Memory B cell (primary cell): ENCODE measurements at places on chromosomes 2 and 18.

DNA sequence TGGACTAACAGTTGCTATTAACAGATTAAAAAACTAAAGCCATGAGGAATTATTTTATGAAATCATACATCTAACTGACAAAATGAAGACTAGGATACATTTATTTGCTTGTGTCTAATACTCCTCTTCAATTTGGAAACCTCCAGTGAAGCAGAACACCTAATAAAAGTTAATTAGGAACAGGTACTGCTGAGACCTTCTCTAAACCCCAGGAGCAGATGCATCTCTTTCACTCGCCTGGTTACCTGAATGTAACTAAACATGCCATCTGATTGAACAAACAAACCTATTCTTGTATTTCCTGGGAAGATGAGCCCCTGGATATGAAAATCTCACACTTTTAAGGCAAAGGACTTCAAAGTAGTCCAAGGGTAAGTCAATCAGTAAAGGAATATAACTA, 898.2 kb downstream of the NRXN1 start:
- DNase-seq = no peak
- H3K4me1 ChIP-seq = no peaks in the 10 kb centered on the region
- H3K27ac ChIP-seq = no peak overlapping the region
- H3K36me3 ChIP-seq = no peaks in the 10 kb centered on the region

GRCh38 chr2:21794611-21795010, 670.8 kb downstream of the TDRD15 start:
- H3K36me3 ChIP-seq = no peaks in the 10 kb centered on the region
- no peak for DNase-seq
- H3K4me1 ChIP-seq = no peaks in the 10 kb centered on the region
- H3K4me3 ChIP-seq = no peak overlapping the region
- no peak overlapping the region for H3K27ac ChIP-seq
- H3K27me3 ChIP-seq = no peaks in the 10 kb centered on the region

DNA sequence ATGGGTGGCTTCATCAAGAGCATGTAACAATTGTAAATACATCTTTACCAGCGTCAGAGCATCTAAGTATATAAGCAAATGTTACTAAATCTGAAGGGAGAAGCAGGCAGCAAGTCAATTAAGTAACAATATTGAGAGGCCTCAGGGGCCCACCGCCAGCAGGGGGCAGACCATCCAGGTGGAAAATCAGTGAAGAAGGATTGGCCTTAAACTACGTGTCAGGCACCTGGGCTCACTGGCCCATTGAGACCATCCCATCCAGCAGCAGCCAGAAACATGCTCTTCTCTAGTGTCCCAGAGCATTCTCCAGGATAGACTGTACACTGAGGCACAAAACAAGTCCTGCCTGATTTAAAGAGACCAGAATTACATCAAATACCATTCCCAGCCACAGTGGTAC, 96.2 kb upstream of the SNTG2 start:
- no peaks in the 10 kb centered on the region for H3K4me1 ChIP-seq
- no peak overlapping the region for H3K4me3 ChIP-seq
- H3K27me3 ChIP-seq = peaks cover 5% of the 10 kb centered on the region
- no peak for DNase-seq
- H3K27ac ChIP-seq = no peak overlapping the region

- no peak for DNase-seq
- H3K27ac ChIP-seq = peak overlapping the region; percentile 4
- no peaks in the 10 kb centered on the region for H3K4me1 ChIP-seq
- H3K36me3 ChIP-seq = peaks cover 50% of the 10 kb centered on the region
- no peaks in the 10 kb centered on the region for H3K27me3 ChIP-seq
- no peak overlapping the region for H3K4me3 ChIP-seq
These were observed 18.1 kb upstream of the SLC4A5 start for GRCh38 chr2:74361327-74361726.

- DNase-seq = no peak
- H3K4me1 ChIP-seq = no peaks in the 10 kb centered on the region
- H3K27ac ChIP-seq = no peak overlapping the region
- no peak overlapping the region for H3K4me3 ChIP-seq
These were observed 351.3 kb downstream of the GPD2 start for GRCh38 chr2:156787517-156787916.

DNA sequence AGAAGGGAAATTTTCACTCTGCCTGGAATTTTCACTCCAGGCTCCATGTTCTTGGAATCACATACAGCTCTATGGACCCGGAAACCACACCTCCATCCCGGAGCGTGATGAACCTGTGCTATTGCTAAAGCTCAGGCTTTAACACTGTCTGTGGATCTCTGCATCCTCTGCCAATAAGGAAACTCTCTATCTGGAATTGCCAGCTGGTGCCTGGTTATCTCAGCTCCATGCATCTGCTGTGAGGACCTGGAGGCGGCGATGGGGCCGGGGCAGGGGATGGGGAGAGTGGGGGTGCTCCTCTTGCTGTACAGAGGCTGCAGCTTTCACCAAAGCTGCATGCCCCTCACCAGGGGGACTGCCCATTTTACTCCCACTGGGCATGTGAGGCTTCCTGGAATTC, 754.0 kb upstream of the SOX11 start:
- H3K27ac ChIP-seq = no peak overlapping the region
- H3K36me3 ChIP-seq = no peaks in the 10 kb centered on the region

DNA sequence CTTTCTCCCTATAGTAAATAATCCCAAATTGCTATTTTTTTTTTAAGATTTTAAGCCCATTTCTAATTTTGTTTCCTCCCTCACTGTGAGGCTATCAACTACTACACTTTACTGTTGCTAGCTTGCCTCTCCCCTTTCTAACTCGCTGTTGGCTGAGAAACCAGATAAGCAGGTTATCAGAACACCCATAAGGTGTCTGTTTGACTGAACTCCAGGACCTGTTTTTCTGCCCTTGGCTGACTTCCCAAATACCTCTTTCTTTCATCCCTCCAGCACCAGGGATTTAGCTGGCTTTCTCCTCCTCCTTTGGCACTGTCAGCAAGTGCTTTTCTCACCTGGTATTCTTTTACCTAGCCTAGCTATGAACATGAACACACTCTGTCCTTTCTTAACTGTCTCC, 11.1 kb downstream of the TRAK2 start:
- no peaks in the 10 kb centered on the region for H3K27me3 ChIP-seq
- DNase-seq = no peak
- H3K27ac ChIP-seq = peak overlapping the region; percentile 33
- H3K4me3 ChIP-seq = no peak overlapping the region
- peaks cover 13% of the 10 kb centered on the region for H3K4me1 ChIP-seq
- peaks cover 4% of the 10 kb centered on the region for H3K36me3 ChIP-seq

DNA sequence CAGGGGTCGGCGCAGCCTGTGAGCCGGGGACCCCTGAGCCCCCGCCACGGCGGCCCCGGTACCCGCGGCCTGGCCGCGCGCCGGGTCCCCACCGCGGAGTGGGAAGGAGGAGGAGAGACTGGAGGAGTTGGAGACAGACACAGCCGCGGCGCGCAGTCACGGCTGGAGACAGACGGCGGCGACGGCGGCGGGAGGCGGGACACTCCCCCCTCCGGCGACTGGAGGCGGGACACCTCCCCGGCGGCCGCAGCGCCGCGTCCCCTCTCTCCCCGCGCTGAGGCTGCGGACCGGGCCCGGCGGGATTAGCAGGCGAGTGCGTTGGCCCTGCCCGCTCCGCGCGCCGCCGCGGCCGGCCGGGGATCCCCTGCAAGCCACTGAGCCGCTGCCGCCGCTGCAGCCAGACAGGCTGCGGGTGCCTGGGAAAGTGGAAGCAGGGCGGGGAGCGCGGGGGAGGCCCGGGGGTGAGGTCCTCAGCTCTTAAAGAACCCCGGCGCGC, 1.0 kb upstream of the LDLRAD4 start:
- H3K36me3 ChIP-seq = no peaks in the 10 kb centered on the region
- no peak overlapping the region for H3K27ac ChIP-seq
- DNase-seq = peak; percentile 34
- peak overlapping the region; percentile 34 for H3K4me3 ChIP-seq
- peaks cover 28% of the 10 kb centered on the region for H3K27me3 ChIP-seq

DNA sequence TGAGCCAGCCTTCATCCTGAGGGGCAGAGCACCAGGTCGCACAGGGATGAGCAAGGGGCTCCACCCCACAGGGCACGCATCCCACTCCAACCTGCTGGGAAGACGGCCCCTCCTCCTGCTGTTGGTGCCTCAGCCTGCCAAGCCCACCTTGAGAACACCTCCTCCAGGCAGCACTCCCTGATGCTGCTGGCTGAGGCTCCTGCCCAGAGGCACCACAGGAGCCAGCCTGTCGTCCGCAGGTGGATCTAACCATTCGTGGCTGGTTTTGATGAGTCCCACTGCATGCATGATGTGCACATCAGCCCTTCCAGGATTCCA, 58.4 kb downstream of the BIN1 start:
- no peaks in the 10 kb centered on the region for H3K27me3 ChIP-seq
- no peak for DNase-seq
- no peak overlapping the region for H3K4me3 ChIP-seq
- H3K4me1 ChIP-seq = peaks cover 9% of the 10 kb centered on the region

DNA sequence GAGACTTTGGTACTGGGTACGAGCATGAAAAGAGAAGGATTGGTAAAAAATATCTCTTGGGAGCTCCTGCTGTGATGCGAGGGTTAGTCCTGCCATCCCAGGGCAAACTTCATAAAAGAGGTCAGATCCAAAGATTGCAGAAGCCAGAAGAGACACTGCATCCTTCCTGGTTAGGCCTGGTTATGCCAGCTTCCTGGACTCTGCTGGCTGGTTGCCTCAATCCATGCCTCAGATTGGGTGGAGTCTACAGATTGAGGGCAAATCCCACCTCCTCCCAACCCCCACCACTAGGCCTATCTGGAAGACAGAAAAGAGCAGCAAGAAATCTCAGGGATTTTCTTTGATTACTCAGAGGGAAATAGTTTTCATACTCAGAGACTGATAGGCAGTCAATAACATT, 5.3 kb upstream of the ACADL start:
- H3K4me1 ChIP-seq = no peaks in the 10 kb centered on the region
- peaks cover 4% of the 10 kb centered on the region for H3K27me3 ChIP-seq
- no peak for DNase-seq
- H3K36me3 ChIP-seq = no peaks in the 10 kb centered on the region

DNA sequence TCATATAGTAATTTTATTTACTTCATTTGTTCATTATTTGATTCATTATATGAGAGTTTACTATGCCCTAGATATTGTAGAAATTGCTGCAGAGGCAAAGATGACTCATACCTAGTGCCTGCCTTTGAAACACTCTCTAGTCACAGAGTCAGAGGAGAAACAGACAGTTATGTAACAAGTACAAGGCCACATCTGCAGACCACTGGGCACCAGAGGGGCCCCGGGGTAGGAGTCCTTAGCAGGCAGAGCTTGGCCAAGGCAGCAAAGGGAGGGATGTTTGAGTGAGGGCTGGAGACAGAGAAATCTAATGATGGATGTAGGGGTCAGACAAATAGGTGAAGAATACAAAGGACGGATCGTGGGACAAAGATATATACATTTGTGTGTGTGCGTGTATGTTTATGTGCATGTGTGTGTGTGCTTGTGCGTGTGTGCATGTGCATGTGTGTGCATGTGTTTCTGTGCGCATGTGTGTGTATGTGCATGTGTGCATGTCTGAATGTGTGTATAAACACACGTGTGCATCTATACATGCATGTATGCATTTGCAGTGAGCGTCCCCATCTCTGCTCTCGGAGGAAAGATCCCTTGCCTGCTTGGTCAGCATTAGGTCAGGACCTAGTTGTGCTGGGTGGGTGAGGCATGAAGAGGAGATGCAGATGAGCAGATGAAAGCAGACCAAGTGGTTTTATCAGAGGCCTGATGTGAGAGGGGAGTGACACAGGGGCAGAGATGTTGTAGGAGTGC, 170.6 kb upstream of the MYT1L start:
- DNase-seq = no peak
- H3K4me3 ChIP-seq = no peak overlapping the region

- no peaks in the 10 kb centered on the region for H3K4me1 ChIP-seq
- no peak overlapping the region for H3K27ac ChIP-seq
- DNase-seq = no peak
- peaks cover 11% of the 10 kb centered on the region for H3K27me3 ChIP-seq
- no peak overlapping the region for H3K4me3 ChIP-seq
These were observed 312.2 kb downstream of the LRATD1 start for GRCh38 chr2:14944562-14945346.

DNA sequence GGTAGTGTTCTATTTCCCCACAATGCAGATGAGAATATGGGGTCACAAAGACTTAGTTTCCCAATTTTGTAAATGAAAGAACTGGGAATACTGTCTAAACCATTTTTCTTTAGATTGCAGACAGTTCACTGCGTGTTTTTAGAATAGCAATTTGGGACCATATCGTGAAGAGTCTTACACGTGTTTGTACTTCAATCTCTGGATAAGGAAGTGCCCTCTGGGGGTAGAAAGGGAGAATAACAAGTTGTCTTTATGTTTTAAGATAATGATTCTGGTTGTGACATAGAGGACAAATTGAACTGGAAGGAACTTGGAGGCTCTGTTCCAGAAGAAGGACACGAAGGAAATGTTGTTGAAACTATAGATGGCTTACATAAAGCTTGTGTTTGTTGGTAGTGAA, 457.7 kb downstream of the CBLN2 start:
- DNase-seq = no peak
- H3K27me3 ChIP-seq = no peaks in the 10 kb centered on the region

GRCh38 chr18:62784966-62785413, 69.6 kb downstream of the PHLPP1 start:
- no peaks in the 10 kb centered on the region for H3K36me3 ChIP-seq
- no peaks in the 10 kb centered on the region for H3K27me3 ChIP-seq
- no peak overlapping the region for H3K4me3 ChIP-seq
- peaks cover 22% of the 10 kb centered on the region for H3K4me1 ChIP-seq
- no peak for DNase-seq
- H3K27ac ChIP-seq = no peak overlapping the region

- no peaks in the 10 kb centered on the region for H3K4me1 ChIP-seq
- no peak for DNase-seq
- no peaks in the 10 kb centered on the region for H3K36me3 ChIP-seq
- no peak overlapping the region for H3K27ac ChIP-seq
These were observed 688.8 kb upstream of the PIK3C3 start for GRCh38 chr18:41266204-41266603.

GRCh38 chr18:75875559-75875958, 448.1 kb upstream of the SMIM21 start:
- H3K4me1 ChIP-seq = no peaks in the 10 kb centered on the region
- no peak overlapping the region for H3K27ac ChIP-seq
- no peaks in the 10 kb centered on the region for H3K27me3 ChIP-seq
- no peaks in the 10 kb centered on the region for H3K36me3 ChIP-seq
- H3K4me3 ChIP-seq = no peak overlapping the region

GRCh38 chr2:234288974-234289455, 207.9 kb downstream of the ARL4C start:
- peaks cover 36% of the 10 kb centered on the region for H3K4me1 ChIP-seq
- peak; percentile 60 for DNase-seq
- no peak overlapping the region for H3K4me3 ChIP-seq

GRCh38 chr2:60560734-60561644, 7.5 kb upstream of the BCL11A start:
- H3K4me3 ChIP-seq = no peak overlapping the region
- no peaks in the 10 kb centered on the region for H3K27me3 ChIP-seq
- no peak overlapping the region for H3K27ac ChIP-seq
- peaks cover 12% of the 10 kb centered on the region for H3K4me1 ChIP-seq

GRCh38 chr2:18548621-18549020, 11.8 kb downstream of the RDH14 start:
- H3K4me1 ChIP-seq = peaks cover 26% of the 10 kb centered on the region
- no peak overlapping the region for H3K4me3 ChIP-seq
- peak overlapping the region; percentile 29 for H3K27ac ChIP-seq
- H3K27me3 ChIP-seq = no peaks in the 10 kb centered on the region
- no peak for DNase-seq

- no peaks in the 10 kb centered on the region for H3K27me3 ChIP-seq
- no peaks in the 10 kb centered on the region for H3K36me3 ChIP-seq
- no peak overlapping the region for H3K27ac ChIP-seq
- no peak for DNase-seq
These were observed 497.2 kb downstream of the THSD7B start for GRCh38 chr2:137262594-137262993.

GRCh38 chr2:103183061-103183460, 421.2 kb downstream of the TMEM182 start:
- H3K4me1 ChIP-seq = no peaks in the 10 kb centered on the region
- H3K27me3 ChIP-seq = no peaks in the 10 kb centered on the region
- H3K4me3 ChIP-seq = no peak overlapping the region
- no peak for DNase-seq
- H3K36me3 ChIP-seq = no peaks in the 10 kb centered on the region
